Activated T-cell treated with anti-CD3 and anti-CD28 coated beads, Interleukin-2, amount 50 U/mL, for 24 hours (primary cell): ENCODE measurements at places on chromosomes 7 and 10.

DNA sequence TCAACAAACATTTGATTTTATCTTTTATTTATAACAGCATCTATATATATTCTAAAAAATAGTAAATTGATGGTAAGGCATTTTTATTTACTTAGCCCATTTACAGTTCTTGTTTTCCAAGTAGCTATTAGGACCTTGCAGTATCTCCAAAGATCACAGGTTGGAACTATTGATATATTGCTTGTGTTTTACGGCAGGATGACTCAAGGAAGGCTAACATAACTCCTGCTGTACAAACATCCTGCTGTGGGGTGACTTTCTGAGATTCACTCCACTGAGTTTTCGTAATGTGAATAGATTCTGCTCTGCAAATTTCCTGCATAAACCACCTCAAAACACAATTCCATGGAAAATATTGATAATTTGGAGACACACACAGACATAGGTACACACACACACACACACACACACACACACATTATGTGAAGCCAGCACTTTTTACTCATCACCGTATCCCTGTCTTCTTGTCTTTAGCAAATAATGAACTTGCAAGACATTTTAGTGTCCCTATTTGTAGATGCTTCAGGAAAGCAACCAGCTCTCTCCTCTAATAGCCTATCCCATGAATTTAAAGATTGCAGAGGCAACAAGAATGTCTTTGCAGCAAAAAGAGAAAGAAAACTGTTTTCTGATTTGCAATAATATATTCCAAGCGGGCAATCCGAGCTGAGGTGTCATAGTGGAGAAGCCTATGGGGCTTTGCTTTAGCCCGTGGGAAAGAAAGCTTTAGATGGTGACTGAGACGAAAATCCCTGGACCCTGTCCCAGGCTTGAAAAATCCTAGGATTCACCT, 722 bp downstream of the AGR2 start:
- no peak for DNase-seq

DNA sequence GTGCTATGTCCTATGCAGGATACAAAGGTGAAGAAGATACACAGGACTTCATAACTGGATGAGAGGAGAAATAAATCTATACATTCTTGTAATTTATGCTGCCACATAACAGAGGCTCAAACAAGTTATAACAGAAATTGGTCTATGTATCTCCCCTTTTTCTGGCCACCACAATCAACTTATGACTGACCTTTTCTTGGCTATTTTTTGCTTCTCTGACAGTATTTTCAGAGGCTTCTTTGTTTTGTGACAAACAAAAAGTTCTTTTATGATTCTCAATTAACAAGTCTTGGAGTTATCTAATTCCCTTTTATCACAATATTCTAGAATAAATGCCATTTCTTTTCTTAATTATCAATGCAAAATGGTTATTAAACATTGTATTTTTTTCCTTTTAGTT, 953.0 kb upstream of the ZWINT start:
- DNase-seq, result no peak

- DNase-seq, result no peak
These were observed 1.0 kb upstream of the PLXDC2 start for GRCh38 chr10:19815036-19815730.

- DNase-seq, result no peak
These were observed 175.4 kb downstream of the SEM1 start for GRCh38 chr7:96534221-96534620.

- DNase-seq, result peak; percentile 35
These were observed 5.0 kb upstream of the PAXIP1 start for GRCh38 chr7:155007947-155008346.

DNA sequence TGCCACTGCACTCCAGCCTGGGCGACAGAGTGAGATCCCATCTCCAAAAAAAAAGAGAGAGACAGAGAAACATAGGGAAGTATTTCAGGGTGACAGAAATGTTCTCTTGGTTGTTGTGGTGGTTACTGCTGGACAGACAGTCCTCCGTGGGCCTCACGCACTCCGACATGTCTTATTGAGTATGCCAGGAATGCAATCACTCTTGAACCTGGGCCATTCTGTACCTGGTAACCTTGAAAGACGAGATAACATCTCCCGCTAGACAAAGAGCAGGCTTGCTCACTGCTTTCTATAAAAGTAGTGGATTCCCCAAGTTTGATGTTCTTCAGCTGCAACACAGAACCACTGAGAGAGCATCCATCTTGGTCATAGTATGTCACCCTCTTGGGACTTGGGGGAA, 6.7 kb downstream of the CACUL1 start:
- no peak for DNase-seq

DNA sequence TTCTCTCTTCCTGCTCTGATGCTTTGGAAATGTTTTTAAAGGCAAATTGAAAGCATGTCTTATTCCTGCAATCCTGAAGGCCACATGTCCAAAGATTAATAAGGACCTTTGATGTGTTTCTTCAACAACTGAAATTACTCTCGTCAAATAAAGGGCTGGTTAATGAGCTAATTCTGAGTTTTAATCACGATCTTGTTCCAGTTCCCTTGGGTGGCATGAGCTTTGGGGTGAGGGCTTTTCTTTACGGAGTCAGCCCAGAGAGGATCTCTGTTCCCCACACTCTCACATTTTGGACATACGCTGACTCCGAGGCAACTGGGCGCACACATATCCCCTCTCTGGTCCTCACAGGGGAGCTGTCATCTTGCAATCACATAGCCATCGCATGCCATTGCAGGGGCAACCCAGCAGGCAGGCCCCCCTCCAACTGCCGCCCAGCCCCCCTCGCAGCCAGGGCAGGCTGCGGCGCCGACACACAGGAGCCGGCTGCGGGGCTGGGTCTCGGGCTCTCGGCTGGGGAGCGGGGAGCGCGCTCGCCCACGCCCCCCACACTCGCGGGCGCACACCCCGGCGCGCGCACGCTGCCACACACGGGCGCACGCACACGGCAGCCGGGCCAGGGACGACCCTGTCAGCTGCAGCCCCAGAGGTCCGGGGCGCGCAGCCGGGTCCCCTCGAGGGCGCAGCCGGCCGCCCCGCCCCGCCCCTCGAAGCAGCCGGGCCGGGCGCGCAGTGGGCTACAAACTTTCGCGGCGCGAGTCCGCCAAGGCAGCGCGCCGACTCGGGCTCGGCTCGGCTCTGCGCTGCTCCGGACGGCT, at the start of gene GDF10:
TSS of gene GDF10 (plus strand) at position 587 of the 818 bp plus-strand sequence. CDS start 455 bp downstream, outside the sequence.
- DNase-seq, result peak; percentile 57

- no peak for DNase-seq
These were observed 52.8 kb upstream of the FIGNL1 start for GRCh38 chr7:50502947-50503346.

GRCh38 chr10:80150172-80150571, 17.6 kb downstream of the PLAC9 start:
- no peak for DNase-seq

DNA sequence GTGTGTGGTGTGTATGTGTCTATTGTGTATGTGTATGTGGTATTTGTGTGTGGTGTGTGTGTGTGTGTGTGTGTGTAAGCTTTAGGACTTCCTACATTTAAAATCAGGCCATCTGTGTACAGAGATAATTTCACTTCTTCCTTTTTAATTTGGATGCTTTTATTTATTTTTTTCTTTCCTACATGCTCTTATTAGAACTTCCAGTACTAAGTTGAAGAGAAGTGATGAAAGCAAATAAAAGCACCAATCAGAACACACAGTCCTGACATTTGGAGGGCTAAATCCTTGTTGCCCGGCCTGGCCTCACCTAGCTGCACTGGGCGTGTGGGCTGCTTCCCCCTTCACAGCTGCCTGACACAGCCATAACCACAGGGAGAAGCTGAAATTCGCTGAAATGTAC, 3.8 kb upstream of the MRC1 start:
- DNase-seq, result no peak

- DNase-seq, result no peak
These were observed 211.1 kb upstream of the GALNT17 start for GRCh38 chr7:70920876-70921275.

DNA sequence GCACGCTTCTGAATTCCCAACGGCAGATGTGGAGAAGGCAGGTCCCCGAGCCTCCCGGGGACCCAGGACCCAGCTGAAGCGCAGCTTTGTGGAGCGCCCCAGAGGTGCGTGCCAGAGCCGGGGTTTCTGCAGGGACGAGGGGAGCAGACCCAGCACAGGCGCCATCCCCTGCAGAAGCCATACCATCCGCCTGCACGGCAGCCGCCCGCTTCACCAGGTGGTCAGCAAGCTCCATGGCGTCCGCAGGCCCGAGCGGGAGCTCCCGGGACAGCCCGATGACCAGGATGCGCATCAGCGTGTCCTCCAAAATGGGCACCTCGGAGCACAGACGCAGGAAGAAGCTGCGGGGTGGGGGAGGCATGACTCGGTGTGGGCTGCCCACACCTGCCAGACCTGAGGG, 10.6 kb downstream of the INTS1 start:
- DNase-seq, result no peak

GRCh38 chr7:70678621-70679251, 453.2 kb upstream of the GALNT17 start:
- DNase-seq, result no peak

- DNase-seq, result no peak
These were observed 2.2 kb upstream of the INSIG1 start for GRCh38 chr7:155295511-155295910.

GRCh38 chr7:128869138-128869943, 6.7 kb downstream of the ATP6V1F start:
- peak; percentile 76 for DNase-seq

DNA sequence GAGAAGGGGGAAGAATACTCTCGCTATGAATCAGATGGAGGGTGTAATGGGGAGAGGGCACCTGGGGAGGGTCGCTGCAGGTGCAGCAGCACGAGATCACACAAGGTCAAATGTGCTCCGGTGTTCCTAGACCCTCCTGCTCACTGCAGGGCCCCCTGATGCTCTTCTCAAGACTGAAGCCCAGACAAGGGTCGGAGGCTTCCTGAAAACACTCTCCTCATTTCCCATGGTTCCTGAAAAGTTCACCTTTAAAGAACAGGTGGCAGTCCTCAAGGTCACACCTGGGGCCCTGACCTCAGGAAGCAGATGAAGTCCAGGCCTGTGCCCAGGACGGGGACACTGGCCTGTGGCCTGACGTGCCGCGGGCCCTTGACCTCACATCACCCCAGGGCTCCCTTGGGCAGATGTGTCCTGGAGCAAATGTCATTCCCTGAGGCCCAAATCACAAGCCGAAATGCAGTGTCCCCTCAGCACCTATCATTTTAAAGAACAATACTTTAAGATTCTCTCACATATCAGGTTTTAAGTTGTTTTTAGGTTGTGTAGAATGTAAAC, 289.8 kb downstream of the GLRX3 start:
- no peak for DNase-seq

DNA sequence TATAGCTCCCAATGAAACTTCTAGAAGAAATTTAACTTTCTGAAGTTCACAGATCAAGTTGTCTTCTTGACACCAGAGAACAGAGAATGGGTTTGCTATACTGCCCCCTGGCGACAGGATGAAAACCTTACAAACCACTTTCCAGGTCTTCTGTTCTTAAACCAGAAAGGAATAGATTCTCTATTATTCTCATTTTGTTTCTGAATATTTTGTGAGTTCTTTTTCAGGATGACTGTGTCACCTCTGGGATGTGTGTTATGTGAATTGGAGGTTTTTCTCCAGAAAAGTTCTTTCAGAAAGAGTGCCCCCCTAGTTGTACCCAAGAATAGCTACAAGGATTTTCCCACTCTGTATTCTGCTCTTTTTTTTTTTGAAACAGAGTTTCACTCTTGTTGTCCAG, 6.3 kb downstream of the IFT22 start:
- DNase-seq, result peak; percentile 38

- DNase-seq, result no peak
These were observed 24.5 kb downstream of the HHEX start for GRCh38 chr10:92714152-92714845.

GRCh38 chr10:64033711-64034110, 512.5 kb downstream of the REEP3 start:
- DNase-seq, result no peak

- no peak for DNase-seq
These were observed 169.9 kb upstream of the ADO start for GRCh38 chr10:62634576-62634975.

GRCh38 chr10:101814466-101815071, 3.7 kb downstream of the OGA start:
- DNase-seq, result no peak

GRCh38 chr7:94374231-94374630, 20.5 kb upstream of the COL1A2 start:
- DNase-seq, result no peak

GRCh38 chr10:77601488-77601887, 36.1 kb downstream of the KCNMA1 start:
- DNase-seq, result no peak

GRCh38 chr7:81457852-81458522, 311.9 kb downstream of the HGF start:
- DNase-seq, result no peak

- no peak for DNase-seq
These were observed 512.6 kb upstream of the FOXK1 start for GRCh38 chr7:4169455-4169854.

DNA sequence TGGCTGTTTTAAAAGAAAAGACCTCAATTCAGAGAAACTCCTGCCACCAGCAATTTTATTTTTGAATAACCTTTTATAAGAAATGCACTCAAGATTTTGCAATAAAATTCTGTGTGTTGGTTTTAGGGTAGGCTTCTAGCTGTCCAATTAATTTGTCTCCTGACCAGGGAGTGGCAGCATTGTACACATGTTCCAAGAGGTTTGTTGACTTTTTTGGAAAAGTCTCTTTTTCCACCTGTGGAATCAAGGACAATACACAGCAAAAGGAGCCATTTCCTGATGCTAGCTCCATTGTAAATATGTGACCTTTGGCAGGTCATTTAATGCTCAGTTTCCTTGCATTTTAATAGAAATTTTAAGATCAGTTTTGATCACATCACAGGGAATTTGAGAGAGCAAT, 1.8 kb downstream of the GIMAP5 start:
- DNase-seq, result no peak

DNA sequence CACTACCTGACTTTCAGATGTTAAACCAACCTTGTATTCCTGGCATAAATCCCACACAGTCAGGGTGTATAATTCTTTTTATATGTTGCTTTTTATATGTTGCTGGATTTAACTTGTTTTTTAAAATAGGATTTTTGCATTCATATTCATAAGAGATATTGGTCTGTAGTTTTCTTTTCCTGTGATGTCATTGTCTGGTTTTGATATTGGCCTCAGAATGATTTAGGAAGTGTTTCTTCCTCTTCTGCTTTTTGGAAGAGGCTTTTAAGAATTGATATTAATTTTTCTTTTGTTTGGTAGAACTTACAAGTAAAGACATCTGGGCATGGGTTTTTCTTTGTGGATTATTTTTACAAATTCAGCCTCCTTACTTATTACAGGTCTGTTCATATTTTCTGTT, 93.1 kb downstream of the CARD11 start:
- DNase-seq, result no peak

DNA sequence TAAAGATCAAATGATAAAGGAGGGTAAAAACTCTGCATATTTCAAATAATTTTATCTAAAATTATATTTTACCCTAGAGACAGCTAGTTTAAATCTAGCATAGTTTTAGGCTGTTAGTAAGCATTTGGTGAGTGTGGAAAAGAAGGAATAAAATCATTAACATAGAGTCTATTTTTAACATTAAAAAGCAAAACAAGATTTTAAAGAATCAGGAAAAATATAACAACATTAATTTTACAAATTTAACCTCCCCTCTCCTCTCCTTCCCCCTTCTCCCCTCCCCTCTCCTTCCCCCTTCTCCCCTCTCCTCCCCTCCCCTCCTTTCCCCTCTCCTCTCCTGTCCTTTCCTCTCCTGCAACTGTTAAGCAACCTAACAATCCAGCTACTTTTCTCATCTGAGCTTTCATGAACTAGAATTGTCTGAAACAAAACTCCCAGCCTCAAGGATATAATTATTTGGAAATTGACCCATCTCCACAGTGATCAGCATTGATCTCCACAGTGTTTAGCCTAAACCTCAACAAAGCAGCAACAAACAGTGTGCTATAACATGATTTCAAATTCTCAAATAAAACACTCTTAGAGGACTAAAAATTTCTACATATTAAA, 293.2 kb downstream of the PPP1R3A start:
- DNase-seq, result no peak
